ENCODE measurements at places on chromosomes 12 and 14. TPM values are rescaled to one million over a fixed set of nuclear protein-coding genes. Genes with fewer than 3 reads are reported as not detected.

- DNase-seq = no peak
Measured at GRCh38 chr14:34283590-34283989, 178.4 kb downstream of the SPTSSA start.

- DNase-seq = no peak
Measured at GRCh38 chr14:47637753-47638152, 37.7 kb downstream of the MDGA2 start.

- no peak for DNase-seq
Measured at GRCh38 chr12:43062201-43062895, 472.8 kb upstream of the PRICKLE1 start.

DNA sequence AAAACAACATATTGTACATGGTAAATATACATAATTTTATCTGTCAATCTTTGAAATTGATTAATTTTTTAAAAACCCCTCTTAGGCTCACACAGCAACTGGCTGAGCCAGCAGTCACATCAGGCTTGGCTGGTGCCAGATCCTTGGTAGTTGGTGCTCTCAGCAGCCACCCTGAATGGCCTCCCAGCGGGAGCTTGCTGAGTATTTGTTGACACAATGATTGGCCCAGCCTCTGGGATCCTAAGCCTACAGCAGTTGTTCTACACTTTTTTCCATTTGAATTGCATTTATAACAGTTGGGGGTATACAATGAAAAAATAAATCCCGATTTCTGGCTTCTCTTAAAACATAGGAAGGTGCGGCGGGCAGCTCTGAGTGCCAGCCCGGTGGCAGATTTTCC lies 11.1 kb downstream of the PRKAB1 start:
- no peak for DNase-seq

The CLEC1A gene
- total RNA-seq = not detected

GRCh38 chr14:105021656-105022275 lies 883 bp upstream of the CDCA4 start:
- peak; percentile 66 for DNase-seq

DNA sequence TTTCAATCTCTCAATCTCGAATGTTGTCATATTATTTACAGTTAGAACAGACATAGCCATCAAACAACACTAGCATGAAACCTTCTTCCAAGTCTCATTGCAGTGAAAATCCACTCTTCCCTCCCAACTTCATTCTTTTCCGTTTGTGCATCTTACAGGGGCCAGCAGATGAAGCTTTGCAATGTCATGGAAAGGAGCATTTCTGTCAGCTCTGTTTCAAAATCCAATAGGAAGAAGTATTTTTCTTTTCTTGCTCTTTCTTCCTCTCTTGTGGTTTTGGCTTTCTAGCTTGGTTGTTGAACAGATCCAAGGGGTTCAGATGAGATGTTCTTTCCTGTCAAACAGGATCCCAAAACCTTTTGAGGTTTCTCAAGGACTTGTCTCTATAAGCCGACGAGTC lies 416.6 kb downstream of the AEBP2 start:
- DNase-seq = no peak

The PLCZ1 gene
- not detected for total RNA-seq

The CLEC12A gene
- total RNA-seq = not detected

- DNase-seq = no peak
Measured at GRCh38 chr14:36167431-36167830, 9.1 kb downstream of the PTCSC3 start.
